ENCODE measurements at places on chromosomes 2 and 18. TPM values are rescaled to one million over a fixed set of nuclear protein-coding genes. Genes with fewer than 3 reads are reported as not detected.

DNA sequence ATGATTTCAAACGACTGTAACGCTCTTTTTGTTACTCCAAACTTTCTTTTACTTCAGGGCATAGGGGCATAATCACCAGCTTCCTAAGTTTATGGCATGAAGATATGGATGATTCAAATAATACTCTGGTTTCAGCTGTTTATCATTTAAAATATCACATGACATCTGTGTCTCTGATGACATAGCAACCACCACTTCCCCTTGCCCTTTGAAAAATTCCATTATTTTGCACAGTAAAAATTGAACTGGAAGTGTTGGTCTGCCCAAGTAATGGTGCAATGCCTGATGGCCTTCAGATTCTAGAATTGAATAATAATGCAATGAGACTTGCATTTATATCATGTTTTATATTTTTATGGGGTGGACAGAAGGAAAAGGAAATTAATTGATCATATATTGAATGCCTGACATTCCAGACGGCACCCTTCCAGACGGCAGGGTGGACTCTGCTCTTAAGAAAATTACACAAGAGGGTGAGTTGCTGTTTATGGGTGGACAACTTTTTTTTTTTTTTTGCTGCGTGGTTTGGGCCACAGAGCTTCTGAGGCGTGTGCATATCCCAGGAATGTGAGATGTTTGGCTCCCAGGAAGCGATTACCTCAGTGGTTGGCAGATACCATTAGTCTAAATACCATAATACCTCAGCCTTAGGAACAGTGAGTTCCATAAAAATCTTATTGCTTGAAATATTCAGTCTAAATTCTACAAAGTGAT is 101.7 kb upstream of the ZNF521 start:
- no peak for DNase-seq

DNA sequence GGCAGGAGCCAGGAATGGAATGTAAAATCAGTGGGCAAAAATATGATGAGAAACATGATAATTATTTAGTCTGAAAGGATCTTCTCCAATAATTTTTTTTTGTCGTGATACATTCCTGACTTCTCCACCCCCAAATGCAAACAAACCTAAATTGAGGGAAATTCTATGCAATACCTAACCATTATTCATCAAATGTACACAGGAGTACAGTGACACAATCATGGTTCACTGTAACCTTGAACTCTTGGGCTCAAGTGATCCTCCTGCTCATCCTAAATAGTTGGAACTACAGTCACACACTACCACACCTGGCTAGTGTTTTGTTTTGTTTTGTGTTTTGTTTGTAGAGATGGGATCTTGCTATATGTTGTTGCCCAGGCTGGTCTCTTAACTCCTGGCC is 46.5 kb downstream of the RAB10 start:
- no peak for DNase-seq

GRCh38 chr2:218291318-218292047 is 820 bp downstream of the TMBIM1 start:
- no peak for DNase-seq

GRCh38 chr2:85171916-85172315 is 38.7 kb downstream of the TCF7L1 start:
- no peak for DNase-seq

GRCh38 chr2:233108611-233109490 is 48.7 kb downstream of the INPP5D start:
- DNase-seq, result no peak

The CROCC2 gene
- not detected for total RNA-seq

The PCARE gene
- total RNA-seq, result not detected

The AOX1 gene
- 48.2 TPM for total RNA-seq

Measured in sigmoid colon (tissue), 7 donors.